ENCODE measurements at places on chromosomes 12 and 14.

- DNase-seq, result no peak
Observed at GRCh38 chr12:51098611-51099010, 15.2 kb upstream of the CSRNP2 start.

GRCh38 chr12:61490526-61491498 is 769.4 kb upstream of the USP15 start:
- DNase-seq, result no peak

- no peak for DNase-seq
Observed at GRCh38 chr14:56273951-56274350, 155.7 kb downstream of the PELI2 start.

DNA sequence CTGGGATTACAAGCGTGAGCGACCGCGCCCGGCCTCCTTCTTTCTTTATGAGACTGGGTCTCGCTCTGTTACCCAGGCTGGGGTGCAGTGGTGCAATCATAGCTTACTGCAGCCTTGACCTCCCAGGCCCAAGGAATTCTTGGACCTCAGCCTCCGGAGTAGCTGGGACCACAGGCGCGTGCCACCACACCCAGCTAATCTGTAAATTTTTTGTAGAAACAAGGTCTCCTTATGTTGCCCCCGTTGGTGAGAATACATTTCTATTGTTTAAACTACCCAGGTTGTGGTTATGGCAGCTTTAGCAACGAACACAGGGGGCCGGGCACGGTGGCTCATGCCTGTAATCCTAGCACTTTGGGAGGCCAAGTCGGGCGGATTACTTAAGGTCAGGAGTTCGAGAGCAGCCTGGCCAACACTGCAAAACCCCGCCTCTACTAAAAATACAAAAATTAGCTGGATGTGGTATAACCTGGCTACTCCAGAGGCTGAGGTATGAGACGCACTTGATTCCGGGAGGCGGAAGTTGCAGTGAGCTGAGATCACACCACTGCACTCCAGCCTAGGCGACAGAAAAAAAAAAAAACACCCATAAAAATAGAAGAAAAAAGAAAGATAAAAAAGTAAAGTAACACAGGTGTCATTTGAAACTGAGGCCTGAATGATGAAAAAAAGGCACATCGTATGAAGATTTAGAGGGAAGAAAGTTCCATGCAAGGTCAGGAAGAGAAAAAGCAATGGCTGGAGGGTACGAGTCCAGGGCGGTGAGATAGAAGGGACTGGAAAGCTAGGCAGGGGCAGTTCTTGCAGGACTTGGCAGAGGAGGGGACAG is 977 bp upstream of the TMEM120B start:
- no peak for DNase-seq

DNA sequence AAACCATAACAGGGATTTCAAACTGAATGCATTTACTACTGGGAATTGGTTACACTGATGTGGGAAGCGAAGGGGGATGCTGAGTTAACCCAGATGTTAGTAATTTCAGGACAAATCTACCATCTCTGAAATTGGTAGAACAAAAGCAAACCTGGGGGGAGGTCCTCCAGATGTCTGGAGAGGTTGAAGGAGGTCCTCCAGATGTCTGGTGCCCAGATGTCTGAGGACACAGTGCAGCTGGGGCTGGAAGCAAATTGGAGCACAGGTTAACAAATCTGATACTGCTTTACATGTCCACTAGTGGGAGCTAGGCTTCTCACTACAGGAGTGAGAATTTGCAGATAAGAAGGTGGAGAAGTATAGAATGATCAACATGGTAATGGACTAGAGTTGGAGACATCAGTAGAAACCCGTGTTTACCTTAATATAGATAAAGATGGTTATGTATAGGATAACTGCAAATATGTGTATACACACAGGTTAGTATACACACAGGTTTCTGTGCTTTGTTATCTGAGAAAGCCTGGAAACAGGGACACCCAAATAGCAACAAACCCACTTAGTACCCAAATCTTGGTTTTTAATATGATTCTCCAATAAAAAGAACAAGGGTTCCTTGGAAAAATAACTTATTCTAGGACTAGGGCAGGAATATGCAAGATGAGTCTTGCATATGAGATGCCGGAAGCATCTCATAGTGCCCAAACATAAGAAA is 162.5 kb downstream of the C12orf50 start:
- DNase-seq, result peak; percentile 27
